ENCODE measurements at places on chromosomes 5 and 9. TPM values are rescaled to one million over a fixed set of nuclear protein-coding genes. Genes with fewer than 3 reads are reported as not detected.

The GRM6 gene
- not detected for total RNA-seq

The IFNA21 gene
- total RNA-seq = not detected

The GABRG2 gene
- not detected for total RNA-seq

The FOXI1 gene
- not detected for total RNA-seq

The KCNN2 gene
- total RNA-seq = not detected

The FIBCD1 gene
- total RNA-seq = 0.56 TPM

The CDKN2A gene
- 18.5 TPM for total RNA-seq

The PFN3 gene
- not detected for total RNA-seq

The PLK2 gene
- total RNA-seq = 226 TPM

The FYB1 gene
- total RNA-seq = 3.6 TPM

The COL15A1 gene
- total RNA-seq = 0.56 TPM

The LSM11 gene
- total RNA-seq = 2.9 TPM

The OR1Q1 gene
- not detected for total RNA-seq

The ASS1 gene
- total RNA-seq = 16.6 TPM

The ORM2 gene
- not detected for total RNA-seq

The SLC6A18 gene
- total RNA-seq = not detected

The NUTM2G gene
- total RNA-seq = not detected

The HMGCS1 gene
- 202 TPM for total RNA-seq

The PDCD1LG2 gene
- total RNA-seq = 0.71 TPM

The CDC25C gene
- total RNA-seq = 8.8 TPM

The PCDHGA11 gene
- 3.3 TPM for total RNA-seq

The ANXA1 gene
- total RNA-seq = 1,632 TPM

Data from airway epithelial cell (primary cell).